ENCODE measurements at places on chromosomes 12 and 14.

DNA sequence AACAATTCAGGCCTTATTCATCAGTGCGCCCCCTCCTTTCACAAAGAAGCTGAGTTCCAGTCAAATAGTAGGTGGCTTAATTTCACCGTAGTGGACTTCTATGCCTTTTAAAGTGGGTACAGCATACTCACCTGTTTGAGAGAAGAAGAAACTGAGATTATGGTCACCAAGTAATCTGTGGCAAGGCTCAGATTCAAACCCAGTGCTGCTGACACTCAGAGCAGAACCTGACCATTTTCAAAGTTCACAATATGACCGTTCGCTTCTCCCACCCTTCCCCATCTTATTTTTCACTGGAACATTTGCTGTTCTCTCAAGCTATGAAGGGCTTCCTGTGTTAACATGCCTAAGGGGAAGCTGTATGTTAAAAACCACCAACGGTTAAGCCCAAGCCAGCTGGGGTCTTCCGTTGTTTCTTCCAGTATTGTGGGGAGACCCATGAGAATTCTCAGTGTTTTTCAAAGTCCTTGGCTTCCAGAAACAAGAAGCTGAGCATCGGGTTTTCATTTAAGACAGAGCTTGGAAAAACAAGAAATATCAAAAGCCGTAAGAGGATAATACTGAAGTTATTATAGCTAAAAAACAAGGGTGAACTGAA is 6.1 kb upstream of the PSMA6 start:
- DNase-seq, result no peak

DNA sequence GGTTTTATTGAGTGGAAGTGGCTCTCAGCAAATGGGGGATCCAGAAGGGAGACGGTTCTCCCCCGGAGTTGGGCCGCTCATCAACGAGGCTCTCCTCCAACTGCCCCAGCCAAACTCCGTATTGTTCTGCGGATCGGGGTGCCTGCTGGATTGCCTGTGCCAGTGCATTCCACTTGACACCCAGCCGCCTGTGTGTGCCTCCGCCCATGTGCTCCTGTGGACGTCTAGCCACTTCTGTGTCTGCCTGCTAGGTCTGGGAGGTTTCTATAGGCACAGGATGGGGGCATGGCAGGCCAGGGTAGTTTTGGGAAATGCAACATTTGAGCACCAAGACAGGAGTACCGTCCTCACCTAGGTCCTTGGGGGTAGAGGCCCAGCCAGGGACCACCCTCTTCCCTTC is 225.7 kb upstream of the AMIGO2 start:
- no peak for DNase-seq

GRCh38 chr12:107735763-107736162 is 25.2 kb downstream of the PRDM4 start:
- no peak for DNase-seq

- no peak for DNase-seq
Measured at GRCh38 chr12:51307655-51308593, 16.1 kb downstream of the BIN2 start.

- DNase-seq, result no peak
Measured at GRCh38 chr12:59499774-59500173, 96.1 kb upstream of the SLC16A7 start.

DNA sequence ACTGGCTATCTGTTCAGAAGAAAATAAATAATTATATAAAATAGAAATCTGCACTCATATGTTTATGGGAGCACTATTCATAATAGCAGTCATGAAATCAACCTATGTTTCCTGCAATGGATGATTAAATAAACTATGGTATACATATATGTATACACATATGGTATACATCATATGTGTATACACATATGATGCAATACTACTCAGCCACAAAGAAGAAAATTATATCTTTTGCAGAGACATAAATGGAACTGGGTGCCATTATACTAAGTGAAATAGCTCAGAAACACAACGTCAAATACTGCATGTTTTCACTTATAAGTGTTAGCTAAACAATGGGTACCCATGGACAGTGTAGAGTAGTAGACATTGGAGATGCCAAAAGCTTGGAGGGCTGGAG is 381.2 kb upstream of the LRFN5 start:
- DNase-seq, result no peak

DNA sequence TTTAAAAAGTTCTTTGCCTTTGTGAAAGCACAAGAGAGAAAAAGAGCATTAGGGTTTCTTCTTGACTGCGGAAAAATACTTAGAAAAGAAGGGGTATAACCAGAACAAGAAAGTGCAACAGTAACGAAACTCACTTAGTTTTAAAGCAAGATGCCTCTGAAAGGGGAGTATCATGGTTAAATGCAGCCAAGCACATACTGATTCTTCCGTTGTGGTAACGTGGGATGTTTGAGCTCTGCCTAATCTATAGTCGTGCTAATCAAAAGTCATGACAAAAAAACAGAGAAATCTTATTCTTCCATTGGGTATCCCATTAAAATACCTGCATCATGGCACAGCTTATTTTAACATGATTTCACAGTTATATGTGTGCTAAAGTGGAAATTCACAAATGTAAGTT is 187.8 kb upstream of the LRFN5 start:
- DNase-seq, result no peak

GRCh38 chr12:18837505-18837904 is 99.6 kb downstream of the CAPZA3 start:
- no peak for DNase-seq

DNA sequence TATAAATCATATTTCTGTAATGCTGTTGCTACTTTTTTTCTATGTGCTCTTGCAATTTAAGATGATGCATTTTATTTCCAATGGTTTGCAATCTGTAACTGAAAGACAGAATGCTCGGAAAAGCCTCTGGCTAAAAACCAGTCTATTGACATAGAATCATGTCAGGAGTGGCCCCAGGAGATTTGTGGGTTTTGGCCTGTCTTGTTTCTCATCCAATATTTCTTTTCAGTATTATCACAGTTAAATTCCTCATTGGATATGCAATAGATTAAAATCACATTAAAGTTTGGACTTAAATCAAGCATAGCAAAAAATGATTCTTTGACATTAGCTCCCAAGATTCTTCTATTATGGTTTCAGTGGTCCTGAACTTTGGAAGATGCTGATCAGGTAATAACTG is 19.1 kb upstream of the SLC38A2 start:
- no peak for DNase-seq

DNA sequence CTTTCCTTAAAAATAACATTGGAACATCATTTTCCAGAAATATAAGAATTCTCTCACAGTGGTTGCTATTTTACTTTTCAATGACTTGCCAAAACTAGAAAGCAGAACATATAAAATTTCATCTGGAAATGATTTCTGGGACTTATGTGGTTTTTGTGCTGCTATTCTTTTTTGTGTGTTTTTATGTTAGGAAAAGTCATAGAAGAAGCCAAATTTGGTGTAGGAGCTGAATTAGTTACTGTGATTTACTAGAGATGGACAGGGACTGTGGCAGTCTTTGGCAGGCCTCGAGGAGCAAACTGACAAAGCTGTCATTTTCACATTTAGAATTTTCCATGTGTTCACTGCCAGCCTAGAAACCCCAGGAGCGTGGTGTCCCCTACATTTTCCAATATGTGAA is 38.3 kb upstream of the LDHB start:
- DNase-seq, result no peak

DNA sequence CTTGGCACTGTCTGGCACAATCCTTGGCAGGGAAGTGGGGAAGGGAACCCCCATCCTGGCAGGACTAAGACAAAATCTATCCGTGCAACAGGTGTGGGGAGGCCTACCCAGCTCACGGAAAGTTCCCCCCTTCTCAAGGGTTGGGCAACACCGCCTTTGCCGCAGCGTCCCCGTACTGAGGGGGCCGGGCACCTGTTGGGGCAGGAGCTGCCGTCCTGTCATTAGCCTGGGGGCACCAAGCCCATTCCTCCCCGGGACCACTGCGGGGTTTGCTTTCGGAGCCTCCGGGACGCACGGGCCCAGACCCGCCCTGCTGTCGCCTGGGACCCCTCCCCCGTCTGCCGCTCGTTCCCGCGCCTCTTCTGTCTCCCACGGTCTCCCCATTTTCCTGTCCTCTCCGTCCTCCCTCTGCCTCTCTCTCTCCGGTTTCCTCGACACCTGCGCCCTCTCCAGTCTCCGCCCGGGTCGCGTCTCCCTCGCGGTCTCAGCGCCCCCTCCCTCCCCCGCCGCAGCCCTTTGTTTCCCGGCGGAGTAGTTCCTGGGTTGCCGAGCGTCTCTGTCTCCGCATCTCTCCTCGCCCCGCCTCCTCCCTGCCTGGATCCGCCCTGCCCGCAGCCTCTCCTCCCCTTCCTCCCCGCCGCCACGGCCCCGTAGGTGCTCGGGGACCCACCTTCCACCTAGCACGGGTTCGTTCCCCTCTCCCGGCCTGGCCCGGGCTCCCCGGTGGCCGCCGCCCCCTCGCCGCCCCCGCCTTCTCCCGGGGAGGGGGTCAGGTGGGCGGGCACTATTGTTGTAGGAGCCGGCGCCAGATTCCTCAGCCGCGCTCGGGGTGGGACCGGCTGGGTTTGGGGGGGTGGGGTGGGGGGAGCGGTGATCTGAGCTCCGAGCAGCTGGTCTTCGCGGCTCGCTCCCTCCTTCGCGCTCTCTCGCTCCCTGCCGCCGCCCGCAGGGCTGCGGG is at the start of gene CACNB3:
CACNB3 (plus strand) TSS at position 624 of the 958 bp plus-strand sequence. CDS start 434 bp downstream, outside the sequence.
- DNase-seq, result peak; percentile 71

DNA sequence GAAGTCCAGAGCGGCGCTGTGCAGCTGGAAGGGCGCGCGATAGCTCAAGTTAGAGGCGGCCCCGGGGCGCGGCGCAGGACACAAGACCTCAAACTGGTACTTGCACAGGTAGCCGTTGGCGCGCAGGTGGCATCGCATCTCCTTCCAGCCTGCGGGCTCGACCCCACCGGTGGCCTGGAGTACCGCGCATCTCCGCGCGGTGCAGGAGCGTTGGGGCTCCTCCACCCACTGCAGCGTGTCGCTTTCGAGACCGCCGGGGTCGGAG is 553 bp downstream of the CLEC14A start:
- DNase-seq, result no peak

GRCh38 chr14:73800970-73801515 is 50.6 kb upstream of the PTGR2 start:
- DNase-seq, result no peak

DNA sequence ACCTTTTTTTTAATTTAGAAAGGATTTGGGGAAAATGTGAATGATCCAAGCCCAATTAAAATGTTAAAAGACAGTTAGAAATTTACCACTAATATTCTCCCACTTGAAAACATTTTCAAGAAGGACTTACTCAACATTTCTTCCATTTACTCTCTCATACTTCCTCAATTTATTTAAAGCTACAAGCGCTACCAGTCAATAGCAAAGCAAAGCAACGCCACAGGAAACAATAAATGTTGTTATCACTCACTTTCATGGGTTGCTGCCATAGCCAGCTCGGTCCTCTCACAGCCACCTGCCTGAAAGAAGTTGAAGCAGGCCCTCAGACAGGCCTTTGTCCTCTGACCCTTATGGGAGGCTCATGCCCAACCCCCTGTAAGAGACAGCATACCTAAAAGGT is 6.0 kb upstream of the SOS2 start:
- DNase-seq, result no peak

GRCh38 chr12:101927999-101928398 is 50.6 kb downstream of the DRAM1 start:
- no peak for DNase-seq

DNA sequence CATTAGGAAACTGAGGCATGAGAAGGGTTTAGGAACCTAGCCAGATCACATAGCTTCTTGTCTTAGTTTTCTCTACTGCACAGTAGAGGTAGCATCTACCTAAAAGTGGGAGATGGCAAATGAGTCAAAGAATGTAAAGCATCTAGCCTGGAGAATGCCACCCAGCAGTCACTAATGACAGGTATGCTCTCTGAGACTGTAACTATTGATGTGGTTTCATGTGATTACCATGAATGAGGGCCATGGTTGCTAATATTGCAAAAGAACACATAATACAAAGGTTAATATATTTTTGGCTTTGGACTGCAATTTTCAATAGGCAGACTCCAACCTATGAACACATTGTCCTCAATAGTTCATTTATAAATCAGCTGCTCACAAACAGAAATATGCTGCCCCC is 389.9 kb downstream of the GRIN2B start:
- DNase-seq, result no peak

DNA sequence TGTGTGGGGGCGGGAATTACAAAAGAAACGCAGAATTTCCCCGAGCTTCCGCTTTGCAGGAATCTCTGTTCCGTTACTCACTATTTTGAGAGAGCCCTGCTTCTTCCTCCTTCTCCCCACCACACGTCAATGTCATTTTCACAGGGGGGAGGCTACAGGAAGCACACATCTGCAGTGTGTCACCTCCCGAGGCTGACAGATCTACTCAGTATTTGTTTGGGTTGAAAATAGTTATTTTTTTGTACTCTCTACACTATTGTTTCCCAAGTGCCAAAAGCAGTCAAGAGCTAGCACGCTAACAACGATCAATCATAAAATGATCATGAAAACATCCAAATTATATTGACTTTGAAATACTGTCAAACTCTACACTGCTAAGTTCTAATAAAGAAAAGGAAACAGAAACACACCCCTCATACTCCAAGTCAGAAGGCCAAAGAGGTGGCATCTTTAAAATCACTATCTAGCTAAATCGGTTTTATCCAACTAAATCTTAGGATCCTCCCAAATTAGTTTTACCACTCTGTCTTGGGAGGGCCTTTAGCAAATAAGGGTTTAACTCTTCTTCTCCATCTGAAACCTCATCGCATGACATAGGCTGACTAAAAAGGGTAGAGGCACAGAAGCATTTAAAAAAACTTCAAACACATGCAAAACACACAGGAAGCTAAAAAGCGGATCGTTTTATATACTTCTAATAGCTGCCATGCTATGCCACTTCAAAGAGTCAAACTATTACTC is 51.8 kb downstream of the FOXN3 start:
- no peak for DNase-seq

- DNase-seq, result no peak
Measured at GRCh38 chr12:130444061-130444460, 106.4 kb downstream of the PIWIL1 start.

DNA sequence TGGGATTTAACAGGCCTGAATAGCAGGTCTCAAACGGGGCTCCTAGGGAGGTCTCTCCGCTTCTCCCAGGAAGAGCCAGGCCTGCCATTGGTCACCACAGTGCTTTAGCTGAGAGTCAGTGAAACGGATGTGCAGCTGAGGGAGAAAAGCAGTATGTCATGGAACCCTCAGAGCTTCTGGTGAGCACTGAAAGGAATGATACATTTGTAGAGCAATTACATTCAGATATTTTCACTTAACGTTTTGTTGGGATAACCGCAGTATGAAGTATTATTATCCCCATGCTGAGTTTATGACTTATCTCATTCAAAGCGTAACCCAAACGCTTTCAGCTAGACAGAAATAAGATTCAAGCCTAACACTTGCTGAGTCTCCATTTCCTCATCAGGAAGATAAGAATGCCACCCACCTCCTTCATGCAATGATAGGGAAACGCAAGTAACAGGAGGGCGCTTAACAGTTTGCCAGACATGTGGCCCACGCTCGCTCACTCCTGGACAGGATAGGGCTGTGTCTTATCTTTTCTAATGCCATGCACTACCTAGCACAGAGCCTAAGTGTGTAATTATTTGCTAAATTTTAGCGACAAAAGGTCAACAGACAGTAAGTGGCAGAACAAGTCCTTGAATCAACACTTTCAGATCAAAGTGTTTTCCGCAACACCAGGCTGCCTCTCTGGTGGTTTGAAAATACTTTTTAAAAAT is 28.2 kb downstream of the DAD1 start:
- DNase-seq, result no peak

- peak; percentile 88 for DNase-seq
Measured at GRCh38 chr12:106138633-106139421, at the start of gene NUAK1. TSS of gene NUAK1 (minus strand) at chr12:106138954. CDS start at chr12:106138653, 301 bp downstream.

- no peak for DNase-seq
Measured at GRCh38 chr12:75877763-75878621, 153.6 kb downstream of the PHLDA1 start.

GRCh38 chr12:113609692-113610469 is 138.2 kb upstream of the LHX5 start:
- DNase-seq, result peak; percentile 90
